ENCODE measurements at places on chromosomes 7 and 10.

- DNase-seq = no peak
Observed at GRCh38 chr7:123022576-123022975, 27.1 kb upstream of the TAS2R16 start.

DNA sequence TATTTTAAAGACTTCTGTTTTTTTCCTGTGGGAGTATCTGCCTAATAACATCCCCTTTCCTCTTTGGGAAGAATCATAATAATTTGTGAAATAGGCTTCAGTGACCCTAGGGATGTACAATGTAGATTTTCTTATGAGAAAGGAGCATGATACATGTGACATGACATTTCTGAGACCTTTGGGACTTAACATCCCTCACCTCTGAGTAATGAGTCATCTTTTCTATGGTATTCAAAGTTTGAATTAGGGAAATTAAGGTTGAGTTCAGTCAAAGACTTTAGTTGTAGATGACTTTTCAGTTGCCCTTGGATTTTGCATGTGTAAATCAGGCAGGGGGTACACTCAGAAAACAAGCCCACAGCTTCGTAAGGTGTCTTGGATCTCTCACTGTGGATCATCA, 14.3 kb downstream of the GRK5 start:
- no peak for DNase-seq

- DNase-seq = no peak
Observed at GRCh38 chr7:93231259-93231658, 907 bp upstream of the VPS50 start.

DNA sequence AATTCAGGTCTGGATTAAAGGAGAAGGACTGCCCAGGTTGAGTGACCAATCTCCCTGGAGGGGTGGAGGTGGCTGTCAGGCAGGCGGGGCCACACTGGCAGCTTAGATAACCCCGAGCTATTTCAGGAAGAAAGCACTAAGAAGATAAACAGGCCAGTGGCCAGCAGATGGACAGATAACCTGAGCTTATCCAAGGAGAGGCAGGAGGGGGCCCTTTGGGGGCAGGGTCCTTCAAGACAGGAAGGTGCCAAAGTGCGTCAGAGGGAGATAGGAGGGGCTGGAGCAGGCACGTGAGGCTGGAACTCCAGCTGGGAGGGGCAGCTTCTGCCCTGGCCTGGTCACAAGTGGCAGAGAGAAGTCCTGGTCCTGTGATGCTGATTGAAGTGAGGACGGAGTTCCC, 29.8 kb upstream of the PODXL start:
- DNase-seq = no peak

DNA sequence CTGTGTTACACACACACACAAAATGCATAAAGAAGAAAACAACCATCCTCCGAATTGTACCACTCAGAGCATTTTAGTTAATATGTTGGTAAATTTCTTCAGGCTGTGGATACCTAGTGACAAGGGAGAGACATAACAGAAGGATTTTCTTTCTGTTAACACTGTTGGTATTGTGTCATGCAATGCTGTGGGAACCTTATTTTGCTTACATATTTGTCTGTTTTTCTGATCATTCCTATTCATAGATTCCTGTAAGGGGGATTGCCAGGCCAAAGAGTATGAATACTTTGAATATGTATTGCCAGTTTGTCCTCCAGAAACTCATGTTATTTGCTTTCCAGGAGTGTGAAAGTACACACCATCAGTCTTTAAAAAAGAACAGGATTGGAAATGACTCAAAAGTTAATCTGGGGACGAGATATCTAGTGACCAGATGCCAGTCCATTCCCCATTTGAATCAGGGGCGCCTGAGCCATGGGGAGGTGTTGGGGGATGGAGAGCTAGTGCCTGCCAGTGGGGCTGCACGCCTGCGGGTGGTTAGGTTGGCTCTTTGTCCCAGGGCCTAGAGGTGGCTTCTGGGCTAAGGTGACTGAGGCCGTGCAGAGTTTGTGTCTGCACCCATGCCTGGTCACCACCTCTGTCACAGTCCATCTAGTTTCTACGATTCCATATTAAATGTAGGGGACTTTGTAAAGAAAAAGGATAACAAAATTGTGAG, 142.0 kb downstream of the PTPN20 start:
- DNase-seq = no peak

DNA sequence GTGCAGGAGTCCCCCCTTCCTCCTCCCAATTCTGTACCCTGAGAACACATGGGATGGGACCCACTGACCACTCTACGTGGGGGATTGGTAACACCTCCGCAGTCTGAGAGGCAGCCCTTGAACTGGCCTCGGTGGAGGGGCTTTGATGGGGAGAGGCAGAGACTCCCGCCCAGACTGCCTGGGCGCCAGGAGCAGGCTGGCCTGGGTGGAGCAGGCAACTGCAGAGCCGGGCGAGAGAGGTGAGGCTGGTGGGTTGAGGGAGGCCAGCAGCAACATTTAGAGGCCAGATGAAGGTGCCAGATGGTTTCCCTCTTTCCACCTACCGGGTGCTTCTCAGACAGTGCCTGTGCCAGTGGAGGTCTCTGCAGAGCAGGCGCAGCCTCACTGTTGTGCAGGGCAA, 30.7 kb upstream of the ZNF467 start:
- no peak for DNase-seq

- no peak for DNase-seq
Observed at GRCh38 chr10:119538632-119539358, 3.7 kb downstream of the RGS10 start.

DNA sequence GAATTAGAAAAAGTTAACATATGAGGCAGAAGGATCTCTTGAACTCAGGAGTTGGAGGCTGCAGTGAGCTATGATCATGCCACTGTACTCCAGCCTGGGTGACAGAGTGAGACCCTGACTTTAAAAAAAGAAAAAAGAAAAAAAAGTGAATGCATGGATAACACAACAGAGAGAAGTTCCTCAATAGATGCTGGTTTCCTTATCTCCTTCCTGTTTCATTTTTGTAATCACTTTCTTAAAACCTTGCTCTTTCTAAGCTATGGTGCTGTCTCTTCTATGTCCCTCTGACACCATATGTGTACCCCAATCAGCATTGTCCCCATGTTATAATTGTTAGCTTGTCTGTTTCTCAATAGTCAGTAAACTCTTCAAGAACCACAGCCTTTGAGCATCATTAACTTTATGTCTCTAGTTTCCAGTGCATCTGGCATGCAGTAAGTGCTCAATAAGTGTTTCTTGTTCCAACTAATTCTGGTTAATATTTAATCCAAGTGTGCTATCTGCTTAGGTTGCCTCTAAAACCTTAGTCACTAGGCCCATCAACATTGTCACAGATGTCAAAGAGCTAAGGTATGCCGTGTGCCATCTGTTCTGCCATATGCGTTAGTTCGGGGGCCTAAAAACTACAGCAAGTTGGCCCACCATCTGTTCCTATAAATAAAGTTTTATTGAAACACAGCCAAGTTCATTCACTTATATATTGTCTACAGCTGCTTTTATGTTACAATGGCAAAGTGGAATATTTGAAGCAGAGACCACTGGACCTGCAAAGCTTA, 36.2 kb downstream of the MPP7 start:
- DNase-seq = no peak

DNA sequence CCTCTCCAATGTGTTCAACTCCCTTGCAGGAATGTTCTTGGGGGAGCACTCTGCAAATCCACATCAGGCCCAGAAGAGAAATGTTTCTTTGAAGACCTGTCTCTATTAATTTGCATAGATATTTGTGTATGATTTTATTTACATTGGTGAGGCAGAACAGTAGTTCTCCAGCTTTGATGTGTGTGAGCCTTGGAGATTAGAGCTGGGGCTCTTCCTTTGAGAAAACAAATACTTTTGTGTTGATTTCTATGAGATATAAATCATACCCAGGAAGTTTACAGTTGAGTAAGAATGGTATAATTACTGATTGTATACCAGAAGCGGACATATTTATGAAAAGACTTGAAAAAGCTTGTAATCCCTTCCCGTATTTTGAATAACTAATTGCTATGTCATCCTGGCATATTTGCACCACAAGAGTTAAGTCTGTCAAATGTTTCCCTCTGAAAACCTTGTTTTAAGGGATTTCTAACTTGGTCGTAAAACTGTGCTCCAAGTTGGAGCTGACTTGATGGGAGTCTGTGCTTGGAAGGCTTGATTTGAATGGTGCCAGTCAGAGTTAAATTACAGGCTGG, 468.5 kb downstream of the LRMDA start:
- DNase-seq = no peak

DNA sequence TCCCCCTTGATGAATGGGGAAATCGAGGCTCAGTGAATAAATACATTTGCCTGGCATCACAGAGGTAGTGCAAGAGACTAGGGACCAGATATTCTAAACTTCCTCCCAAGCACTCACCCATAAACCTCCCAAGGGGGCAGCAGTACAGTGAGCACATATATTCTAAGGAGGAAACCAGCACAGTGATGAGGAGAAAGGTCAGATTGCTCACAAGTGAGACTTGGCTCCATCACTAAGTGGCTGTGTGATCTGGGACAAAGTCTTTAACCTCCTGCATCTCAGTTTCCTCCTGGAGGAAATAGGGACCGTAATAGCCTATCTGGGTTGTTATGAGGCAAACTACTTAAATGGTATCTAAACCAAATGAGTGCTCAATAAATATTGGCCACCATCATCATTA, 4.3 kb downstream of the PLXNA4 start:
- DNase-seq = no peak

DNA sequence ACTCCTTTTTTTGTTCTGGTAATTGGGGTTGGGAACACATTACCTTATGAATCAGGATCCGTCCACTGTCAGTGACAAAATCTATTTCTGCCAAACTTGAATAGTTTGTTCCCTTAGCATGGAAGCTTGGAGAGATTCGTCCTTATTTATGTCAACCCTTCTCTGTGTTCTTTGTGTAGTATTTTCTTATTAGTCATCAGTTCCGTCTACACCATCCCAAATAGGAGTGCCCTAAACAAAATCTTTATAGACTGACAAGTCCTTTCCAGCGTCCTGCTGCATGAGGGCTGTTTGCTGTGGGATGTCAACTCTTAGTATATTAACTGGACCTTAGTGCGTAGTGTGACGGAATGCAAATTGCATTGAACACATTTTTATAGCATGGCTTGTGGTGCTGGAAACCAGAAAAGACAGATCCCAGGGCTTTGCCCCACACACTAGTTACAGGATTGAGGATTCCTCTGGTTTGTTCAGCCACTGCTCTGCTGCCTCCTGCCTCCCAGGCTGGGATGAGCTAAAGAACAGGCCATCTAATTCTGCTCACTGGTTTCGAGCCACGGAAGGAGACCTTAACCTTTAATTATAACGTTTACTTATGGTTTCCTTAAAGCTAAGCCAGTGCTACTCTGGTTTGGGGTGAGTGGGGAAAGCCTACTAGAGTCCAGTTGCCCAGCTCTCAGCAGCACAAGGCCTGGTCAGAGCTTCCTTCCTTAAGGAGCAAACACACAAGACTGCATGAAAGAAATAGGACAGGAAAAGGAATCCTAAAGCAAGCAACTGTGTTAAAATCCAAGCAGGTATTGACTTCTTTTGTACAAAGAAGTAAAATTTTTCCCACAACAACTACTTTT, 194.4 kb downstream of the CCSER2 start:
- DNase-seq = no peak

DNA sequence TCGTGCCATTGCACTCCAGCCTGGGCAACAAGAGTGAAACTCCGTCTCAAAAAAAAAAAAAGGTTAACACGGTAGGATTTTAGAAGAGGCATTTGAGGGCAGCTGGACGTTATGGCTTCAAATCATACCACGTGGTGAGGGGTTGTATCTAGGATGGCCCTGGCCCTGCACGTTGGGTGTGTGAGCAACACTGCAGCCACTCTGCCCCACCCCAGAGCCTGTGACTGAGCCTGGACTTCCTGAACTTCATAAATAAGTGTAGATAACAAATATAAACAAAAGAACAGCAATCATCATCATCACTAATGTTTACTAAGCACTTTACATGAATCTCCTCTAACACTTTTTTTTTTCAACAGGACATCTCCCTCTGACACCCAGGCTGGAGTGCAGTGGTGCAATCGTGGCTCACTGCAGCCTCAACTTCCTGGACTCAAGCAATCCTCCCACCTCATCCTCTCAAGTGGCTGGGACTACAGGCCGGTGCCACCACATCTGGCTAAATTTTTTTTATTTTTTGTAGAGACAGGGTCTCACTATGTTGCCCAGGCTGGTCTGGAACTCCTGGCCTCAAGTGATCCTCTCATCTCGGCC, 169.5 kb upstream of the FRMD4A start:
- no peak for DNase-seq

DNA sequence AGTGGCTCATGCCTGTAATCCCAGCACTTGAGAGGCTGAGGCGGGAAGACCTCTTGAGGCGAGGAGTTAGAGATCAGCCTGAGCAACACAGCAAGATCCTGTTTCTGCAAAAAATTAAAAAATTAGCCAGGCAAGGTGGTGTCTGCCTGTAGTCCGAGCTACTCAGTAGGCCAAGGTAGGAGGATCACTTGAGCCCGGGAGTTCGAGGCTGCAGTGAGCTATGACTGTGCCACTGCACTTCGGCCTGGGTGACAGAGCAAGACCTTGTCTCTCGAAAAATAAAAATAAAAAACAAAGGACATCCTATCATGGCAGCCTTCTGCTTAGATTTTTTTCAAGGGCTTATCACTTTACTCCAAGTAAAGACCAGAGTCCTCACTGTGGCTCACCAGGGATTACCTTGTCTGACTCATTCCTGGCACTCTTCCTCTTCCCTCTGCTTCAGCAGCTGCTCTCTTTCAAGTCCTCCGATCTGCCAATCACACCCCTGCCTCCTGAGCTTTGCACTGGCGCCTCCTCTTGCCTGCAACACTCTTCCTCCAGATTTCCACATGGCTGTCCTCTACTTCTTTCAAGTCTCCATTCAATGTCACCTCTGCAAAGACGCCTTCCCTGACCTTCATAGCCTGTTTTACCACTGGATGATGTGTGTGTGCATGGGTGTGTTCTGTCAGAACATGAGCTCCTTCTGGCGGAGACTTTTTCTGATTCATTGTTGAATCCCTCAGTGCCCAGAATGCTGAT, 7.7 kb downstream of the PRTFDC1 start:
- DNase-seq = no peak

GRCh38 chr10:76466836-76467503, 1035.5 kb downstream of the LRMDA start:
- DNase-seq = no peak

- DNase-seq = no peak
Observed at GRCh38 chr10:87500646-87501048, 4.0 kb upstream of the MINPP1 start.

GRCh38 chr10:60138842-60139241, 232.5 kb upstream of the CCDC6 start:
- DNase-seq = no peak

GRCh38 chr10:4285121-4285520, 500.1 kb upstream of the KLF6 start:
- DNase-seq = no peak

DNA sequence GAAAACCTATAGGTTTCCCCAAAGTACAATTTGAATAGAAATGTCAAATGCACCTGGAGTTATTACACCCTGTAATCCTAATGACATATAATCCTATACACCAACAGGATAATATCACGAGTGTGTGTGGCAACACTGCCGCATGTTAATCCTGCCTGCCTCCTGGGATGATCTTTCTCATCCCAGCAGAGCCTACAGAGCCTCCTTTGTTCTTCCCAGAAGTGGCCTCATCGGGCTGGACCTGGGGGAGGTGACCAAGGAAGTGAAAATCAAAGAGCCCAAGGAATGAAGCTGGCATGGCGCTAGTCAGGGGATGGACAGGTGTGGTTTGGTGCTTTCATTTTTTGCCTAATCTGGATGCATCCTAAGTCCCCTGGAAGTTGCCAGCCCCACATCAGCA, 29.5 kb upstream of the LEP start:
- no peak for DNase-seq

All from astrocyte of the cerebellum (primary cell).